ENCODE measurements at places on chromosomes 12 and 14.

GRCh38 chr14:64137657-64138290, 156.4 kb downstream of the ESR2 start:
- no peak for DNase-seq

GRCh38 chr12:48937170-48937569, 11.9 kb upstream of the FKBP11 start:
- no peak for DNase-seq

DNA sequence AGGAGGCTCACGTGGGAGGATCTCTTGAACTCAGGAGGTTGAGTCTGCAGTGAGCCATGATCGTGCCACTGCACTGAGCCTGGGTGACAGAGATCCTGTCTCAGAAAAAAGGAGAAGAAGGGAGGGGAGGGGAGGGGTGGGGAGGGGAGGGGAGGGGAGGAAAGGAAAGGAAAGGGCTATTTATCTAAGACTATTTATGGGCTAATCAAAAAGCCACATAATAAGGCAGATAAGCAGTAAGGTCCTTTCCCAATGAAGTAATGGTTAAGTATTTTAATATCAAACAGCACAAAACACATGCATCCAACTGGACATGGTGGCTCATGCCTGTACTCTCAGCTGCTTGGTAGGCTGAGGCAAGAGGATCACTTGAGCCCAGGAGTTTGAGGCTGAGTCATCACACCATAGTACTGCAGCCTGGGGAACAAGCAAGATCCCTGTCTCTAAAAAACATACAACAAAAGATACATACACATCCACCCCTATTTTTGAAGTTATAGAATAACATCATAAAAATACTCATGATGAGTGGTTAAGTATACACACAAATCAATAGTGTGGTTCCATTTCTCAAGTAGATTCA, 9.7 kb downstream of the PAWR start:
- no peak for DNase-seq

GRCh38 chr14:104595911-104596450, 8.6 kb downstream of the TMEM179 start:
- DNase-seq: no peak

DNA sequence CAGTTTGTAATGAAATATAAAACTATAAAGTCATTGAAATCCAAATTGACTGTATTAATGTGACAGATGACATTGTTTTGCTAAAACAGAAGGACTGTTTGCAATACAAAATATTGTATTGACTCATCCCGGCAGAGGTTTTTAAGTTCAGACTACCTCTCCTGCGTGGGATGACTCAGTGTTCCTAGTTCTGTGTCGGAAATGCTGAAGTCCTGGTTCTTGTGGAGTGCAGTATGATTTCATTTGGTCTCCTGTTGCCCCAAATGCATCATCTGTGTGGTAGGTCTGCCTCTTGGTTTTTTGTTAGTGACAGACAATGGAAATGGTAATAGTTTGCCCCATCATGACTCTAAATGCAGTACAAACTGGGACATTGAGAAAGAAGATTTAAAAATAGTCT, 27.8 kb downstream of the PELI2 start:
- no peak for DNase-seq

- DNase-seq: no peak
Observed at GRCh38 chr12:56999456-56999855, 6.9 kb downstream of the ZBTB39 start.

DNA sequence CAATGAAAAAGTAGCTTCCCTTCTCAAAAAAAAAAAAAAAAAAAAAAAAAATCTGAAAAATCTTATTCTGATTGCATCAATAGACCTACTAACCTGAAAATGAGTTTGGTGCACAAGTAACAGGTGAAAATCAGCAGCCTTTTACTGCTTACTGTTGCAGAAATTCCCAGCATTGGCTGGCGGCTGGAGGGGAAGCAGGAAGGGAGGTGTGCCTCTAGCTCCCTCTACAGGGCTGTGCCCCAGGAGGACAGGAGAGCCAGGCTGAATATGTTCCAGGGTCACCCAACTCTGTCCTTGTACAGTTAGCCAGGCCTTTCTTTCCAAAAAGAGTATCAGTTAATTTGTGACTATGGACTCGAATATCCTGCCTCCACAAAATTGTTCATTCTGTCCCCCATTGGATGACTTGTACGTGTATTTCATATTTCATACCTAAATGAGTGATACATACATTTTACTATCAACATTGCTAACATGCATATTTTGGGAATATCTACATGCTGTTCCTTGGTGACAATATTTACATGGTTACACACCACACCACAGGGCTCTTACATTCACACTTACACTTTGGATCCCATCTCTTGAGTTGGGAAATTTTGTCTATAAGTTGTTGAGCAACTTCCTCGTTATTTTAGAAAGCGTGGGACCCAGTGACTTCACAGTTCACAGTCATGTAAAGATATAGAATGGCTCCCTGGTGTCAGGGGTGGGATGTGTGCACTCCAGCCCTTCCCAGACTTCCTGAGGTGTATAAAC, 124.8 kb downstream of the SAMD4A start:
- DNase-seq: no peak

GRCh38 chr14:103561381-103562178, 877 bp downstream of the BAG5 start:
- DNase-seq: no peak
